ENCODE measurements at places on chromosomes 16 and 17.

DNA sequence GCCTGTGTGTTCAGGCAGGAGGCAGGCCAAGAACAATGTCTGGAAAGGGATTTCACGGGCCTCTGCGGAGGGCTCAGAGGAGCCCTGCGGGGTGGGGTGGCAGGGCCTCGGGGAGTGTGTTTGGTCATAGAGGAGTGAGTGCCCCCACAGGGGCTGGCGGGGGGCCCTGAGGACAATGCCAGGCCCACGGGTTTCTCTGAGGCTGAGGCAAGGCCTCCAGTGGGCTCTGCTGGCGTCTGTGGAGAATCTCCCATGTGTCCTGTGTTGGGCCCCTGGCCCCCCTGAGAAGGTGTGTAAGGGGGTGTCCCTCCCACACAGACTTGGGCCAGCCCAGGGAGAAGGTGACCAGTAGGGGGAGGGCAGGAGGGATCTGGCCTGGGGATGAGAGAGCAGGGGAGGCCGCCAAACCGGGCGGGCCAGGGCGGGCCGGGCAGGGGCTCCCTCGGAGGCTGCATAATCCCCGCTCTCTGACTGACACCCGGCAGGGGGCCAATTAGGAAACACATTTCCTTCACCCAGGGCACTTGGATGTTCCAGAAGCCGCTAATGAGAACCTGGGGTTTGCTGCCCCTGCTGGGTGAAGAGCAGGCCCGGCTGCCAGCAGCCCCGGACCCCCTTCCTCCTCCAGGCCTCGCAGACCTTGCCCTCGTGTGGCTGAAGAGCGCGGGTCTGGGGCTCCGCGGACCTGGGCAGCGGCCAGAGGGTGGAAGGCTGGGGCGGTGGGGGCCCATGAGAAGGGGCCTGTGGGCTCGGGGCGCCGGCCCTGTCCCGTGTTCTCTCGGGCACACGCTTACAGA is 204.2 kb downstream of the NTN1 start:
- no peak for DNase-seq

- DNase-seq: peak; percentile 65
These were observed 7.4 kb downstream of the PRCD start for GRCh38 chr17:76547183-76547641.

GRCh38 chr17:43051969-43052368 is 26.9 kb downstream of the RND2 start:
- DNase-seq: no peak

GRCh38 chr17:15349119-15349518 is 7.7 kb upstream of the TEKT3 start:
- no peak for DNase-seq

- DNase-seq: no peak
These were observed 1.6 kb downstream of the LAT start for GRCh38 chr16:28986492-28986891.

DNA sequence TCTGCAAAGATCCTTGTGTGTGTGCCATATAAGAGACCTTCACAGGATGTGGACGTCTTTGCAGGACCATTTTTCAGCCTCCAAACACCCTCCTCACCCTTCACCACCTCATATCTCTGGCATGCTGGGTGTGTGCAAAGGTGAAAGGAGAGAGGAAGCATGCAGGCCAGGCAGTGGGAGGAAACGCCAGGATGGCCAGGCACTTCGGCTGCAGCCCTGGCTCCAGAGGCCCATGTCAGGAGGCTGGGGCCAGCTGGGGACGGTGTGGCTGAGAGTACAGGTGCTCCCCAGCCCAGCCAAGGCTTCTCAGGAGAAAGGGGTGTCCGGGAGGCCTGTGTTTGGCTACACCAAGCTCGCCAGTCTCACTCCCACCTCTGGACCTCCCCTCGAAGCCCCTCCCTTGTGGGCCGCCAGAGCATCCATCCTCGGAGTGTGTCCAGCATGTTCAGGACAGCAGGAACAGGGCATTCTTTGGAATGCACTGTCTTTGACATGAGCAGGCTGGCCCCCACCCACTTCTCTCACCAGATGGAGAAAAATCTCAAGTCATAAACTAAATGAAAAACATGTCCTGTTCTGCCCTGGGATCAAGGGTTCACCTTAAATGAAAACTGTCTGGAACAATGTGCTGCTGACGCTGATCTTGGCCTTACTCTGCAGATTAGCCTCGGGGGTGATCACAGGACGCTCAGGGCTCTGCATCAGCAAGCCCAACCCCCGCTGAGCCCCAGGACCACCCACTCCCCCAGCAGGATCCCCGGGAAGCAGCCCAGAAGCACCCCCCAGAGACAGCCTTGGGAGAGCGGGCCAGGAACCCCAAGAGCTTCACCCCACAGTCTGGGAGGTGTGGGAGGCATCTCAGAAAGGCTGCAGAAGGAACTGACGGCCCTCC is 15.9 kb downstream of the PEMT start:
- no peak for DNase-seq

DNA sequence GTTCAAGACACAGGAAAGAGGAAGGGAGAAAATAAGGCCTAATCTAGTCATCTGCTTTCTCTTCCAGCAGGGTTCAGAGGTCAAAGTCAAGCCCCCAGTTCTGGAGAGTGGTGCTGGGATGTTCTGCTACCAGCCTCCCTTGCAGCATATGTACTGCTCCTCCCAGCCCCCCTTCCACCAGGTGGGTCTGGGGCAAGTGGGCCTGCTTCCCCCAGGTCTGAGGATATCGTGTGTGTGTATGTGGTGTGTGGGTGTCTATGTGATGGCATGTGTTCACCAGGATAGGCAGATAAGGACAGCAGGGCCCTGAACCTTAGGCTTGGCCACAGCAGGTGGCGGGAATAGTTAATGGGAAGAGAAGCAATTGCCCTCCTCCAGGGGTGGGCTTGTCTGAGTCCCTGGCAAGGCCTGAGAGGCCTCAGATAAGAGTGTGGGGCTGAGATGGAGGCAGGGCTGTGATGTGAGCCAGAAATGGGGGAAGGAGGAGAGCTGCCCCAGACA is 21.1 kb downstream of the FOXN1 start:
- no peak for DNase-seq

DNA sequence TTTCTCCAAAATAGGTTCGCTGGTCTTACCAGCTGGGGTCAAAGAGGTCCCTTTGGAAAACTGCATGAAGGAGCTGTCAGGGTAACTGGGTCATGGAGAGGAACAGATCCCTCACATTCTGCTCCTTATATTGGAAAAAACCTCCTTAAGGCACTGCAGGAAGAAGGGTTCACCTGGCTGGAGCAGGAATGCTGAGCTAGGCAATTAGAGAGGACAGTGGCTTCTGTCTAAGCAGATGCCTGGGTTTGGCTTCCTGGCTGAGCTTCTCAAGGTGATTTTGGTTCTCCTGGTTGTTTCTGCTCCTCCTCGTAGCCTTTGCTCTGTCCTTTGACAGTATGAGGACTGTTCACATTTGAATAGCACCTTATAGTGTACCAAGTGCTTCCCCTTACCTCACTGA is 19.6 kb downstream of the ITGB3 start:
- no peak for DNase-seq

DNA sequence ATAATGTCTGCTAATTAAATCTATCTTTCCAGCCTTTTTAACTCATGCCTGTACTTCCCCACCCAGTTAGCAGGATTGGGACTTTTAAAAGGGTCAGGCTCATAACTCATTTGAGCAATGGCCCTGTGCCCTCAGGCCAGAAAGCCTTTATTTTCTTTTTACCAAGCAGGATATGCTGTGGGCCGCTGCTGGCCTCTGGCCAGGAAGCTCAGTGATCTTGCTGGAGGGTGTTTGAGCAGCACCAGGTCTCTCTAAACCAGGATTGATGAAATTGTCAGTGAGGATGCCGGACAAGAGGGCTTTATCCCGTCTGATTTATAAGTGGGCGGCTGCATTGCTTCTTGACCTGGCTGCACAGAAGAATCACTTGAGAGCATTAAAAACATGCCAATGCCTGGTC is 187.8 kb downstream of the RAB11FIP4 start:
- no peak for DNase-seq

GRCh38 chr16:561957-562938 is 2.1 kb downstream of the PRR35 start:
- no peak for DNase-seq

- no peak for DNase-seq
These were observed 3.6 kb downstream of the PECAM1 start for GRCh38 chr17:64387145-64387473.

DNA sequence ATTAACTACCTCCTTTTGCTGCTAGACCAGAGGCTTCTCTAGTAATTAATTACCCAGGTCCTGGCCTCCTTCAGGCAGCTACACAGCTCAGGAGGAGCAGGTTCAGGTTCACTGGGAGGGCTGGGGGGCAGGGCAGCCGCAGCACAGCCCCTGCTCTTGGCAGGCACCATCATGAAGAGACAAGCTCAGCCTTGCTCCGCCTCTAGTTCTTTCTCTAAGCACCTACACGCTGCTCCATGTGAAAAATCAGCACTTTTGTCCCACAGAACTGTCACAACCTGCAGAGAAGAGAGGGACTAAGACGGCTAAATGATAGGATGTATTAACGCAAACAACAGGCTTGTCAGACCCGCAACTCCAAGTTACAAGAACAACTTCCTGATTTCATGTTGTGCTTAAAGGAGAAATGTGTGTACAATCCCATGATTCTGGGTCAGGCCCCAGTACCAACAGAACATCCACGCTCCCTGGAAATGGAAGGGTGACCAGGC is 53.4 kb downstream of the GRB2 start:
- no peak for DNase-seq

- no peak for DNase-seq
These were observed 56.4 kb downstream of the MPRIP start for GRCh38 chr17:17098551-17099179.

GRCh38 chr17:1365445-1366039 is 34.5 kb downstream of the YWHAE start:
- peak; percentile 79 for DNase-seq

GRCh38 chr17:17154981-17155380 is 51.2 kb downstream of the PLD6 start:
- no peak for DNase-seq

- DNase-seq: no peak
These were observed 116.8 kb upstream of the CREBBP start for GRCh38 chr16:3997231-3997841.

DNA sequence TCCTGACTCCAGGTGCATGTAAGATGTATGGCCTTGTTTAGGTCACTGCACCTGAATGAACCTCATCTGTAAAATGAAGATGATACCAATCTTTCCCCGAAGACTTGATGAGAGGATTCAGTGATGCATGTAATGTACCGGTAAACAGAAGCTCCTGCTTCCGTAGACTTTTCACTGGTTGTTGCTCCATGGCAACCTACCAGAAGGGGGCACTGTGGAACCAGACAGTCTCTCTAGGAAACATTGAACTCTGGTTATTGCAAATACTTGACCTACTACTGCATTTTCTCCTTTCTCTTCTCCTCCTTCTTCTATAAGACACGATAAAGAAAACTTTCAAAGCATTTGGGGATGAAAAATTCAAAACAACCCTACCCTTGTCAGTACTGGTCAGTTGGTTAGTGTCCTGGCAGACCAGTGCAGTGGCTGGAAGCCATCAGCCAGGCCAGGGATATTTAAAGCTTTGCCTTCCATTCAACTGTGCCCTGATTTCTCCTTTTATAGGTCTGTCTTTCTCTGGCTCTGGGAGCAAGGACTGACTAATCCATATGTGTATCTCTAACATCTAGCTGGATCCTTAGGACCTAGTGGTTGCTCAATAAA is 667.4 kb upstream of the SALL1 start:
- DNase-seq: no peak

GRCh38 chr17:45963889-45964288 is 35.2 kb upstream of the STH start:
- DNase-seq: no peak

GRCh38 chr16:76913046-76913445 is 277.9 kb upstream of the MON1B start:
- DNase-seq: no peak
